ENCODE measurements at places on chromosomes 1 and 21.
A peak's percentile ranks its signal among the peaks of the same experiment; 100 is the strongest.

DNA sequence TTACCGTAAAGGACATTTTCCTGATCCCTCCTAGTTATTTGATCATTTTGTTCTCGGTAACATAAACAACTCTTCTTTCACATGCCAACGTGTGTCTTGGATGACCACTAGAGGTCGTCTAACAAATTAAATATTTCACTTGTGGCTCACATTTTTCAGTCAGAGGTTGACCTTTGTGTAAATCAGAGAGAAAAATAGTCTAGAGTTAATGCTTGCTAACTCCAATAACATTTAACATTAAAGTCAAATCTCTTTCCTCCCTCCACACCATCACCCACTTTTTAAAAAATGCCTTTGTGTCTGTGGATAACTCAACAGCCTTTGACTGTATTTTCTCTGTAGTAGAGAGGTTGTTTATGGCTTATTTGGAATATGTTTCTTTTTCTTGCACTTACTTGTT is 220.5 kb upstream of the B3GALT2 start:
- peak; percentile 79 for DNase-seq

DNA sequence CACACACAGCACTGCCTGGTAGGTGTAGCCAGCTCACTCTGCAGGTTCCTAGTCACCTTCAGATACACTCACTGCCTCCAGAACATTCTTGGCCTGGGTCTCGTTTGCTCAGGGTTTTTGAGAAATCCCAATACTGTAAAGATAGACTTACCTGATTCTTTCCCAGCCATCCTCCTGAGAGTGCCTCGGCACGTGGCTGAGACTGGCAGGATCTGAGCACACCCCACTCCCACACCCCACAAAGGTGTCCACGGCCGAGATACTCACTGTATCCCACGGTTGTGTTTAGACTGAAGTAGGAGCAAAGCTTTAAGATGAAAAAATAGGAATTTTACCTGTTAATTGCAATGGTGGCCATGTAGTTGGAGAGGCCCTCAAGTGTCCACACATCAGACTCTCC is 33.4 kb downstream of the SNAP47 start:
- DNase-seq: no peak

DNA sequence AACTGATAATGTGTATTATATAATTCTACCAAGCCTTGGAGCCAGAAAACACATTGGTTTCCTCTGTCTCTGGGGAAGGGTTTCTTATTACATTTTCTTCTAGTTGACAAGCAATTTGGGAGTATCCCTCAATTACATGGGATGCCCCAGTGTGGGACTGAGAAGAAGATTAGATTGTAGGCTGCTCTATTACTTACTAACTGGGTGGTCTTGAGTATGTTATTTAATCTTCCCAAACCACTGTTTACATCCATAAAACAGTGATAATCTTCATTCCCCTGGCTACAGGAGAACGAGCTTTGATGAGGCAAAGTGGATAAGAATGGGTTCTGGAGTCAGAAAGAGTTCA is 105.8 kb downstream of the TSEN15 start:
- no peak for DNase-seq

GRCh38 chr21:29800056-29800455 is 139.7 kb downstream of the GRIK1 start:
- no peak for DNase-seq

DNA sequence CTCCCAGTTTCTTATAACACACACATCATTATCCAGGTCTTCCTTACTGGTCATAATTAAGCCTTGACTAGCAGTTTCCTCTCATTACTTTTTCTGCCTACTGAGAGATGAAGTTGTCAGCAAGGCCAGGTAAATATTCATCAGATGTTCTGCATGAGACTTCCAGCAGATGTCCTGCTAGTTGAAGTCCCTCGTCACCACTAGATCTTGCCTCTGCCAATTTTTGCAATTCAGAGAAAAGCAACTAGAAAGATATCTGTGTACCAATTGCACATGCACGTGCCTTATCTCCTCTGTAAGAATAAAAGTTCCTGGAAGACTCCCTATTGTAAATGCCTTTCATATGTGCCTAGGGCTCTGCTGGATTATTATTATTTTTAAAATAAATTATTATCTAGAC is 18.3 kb downstream of the ACKR1 start:
- no peak for DNase-seq

- peak; percentile 76 for DNase-seq
Observed at GRCh38 chr1:177945943-177946650, 23.8 kb downstream of the SEC16B start.

- no peak for DNase-seq
Observed at GRCh38 chr1:221837896-221838295, 96.0 kb upstream of the DUSP10 start.

GRCh38 chr1:78214334-78214733 is 168.6 kb downstream of the GIPC2 start:
- no peak for DNase-seq

DNA sequence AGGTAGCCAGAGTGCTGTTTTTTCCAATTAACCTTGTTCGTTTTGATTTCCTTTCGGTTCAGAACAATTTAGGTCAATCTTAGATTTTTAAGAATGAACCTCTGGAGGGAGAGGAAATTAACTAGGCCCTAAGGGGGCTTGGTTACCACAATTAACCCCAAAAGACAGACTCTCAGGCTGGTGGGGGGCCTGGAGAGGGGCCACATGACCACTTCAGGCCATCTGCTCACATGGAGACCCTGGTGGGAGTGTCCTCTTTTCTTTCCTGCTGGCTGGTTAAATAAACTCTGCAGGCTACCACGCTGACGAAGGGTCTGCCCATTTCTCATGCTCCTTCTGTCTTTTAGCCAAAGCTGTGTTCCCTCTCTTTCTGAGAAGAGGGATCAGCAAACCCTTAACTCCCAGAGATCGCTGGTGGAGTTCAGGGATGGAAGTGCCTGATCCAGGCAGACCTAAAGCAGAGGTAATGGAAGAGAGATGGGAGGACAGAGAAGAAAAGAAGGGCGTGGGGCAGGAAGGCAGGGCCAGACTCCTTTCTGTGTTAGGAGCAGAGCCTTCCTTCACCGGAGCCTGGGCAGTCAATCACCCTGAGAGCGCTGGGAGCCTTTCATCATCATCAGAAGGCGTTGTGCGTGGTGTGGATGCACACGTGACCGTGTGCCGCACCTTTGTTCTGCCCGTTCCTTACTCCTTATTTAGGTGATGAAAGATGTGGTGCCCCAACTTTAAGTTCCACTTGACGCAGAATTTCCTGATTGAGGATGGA is 58.5 kb downstream of the KIF26B start:
- no peak for DNase-seq

DNA sequence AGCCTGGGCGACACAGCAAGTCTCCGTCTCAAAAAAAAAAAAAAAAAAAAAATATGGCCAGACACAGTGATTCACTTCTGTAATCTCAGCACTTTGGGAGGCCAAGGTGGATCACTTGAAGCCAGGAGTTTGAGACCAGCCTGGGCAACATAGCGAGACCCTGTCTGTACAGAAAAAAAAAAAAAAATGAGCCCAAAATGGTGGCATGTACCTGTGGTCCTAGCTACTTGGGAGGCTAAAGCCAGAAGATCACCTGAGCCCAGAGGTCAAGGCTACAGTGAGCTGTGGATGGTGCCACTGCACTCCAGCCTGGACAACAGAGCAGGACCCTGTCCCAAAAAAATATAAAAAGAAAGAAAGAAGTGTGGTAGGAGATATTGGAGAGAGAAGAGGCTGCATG is 1.7 kb upstream of the TESK2 start:
- DNase-seq: no peak

GRCh38 chr1:247386217-247386616 is 29.8 kb upstream of the NLRP3 start:
- no peak for DNase-seq

- no peak for DNase-seq
Observed at GRCh38 chr1:36084497-36085115, 712 bp downstream of the TEKT2 start.

DNA sequence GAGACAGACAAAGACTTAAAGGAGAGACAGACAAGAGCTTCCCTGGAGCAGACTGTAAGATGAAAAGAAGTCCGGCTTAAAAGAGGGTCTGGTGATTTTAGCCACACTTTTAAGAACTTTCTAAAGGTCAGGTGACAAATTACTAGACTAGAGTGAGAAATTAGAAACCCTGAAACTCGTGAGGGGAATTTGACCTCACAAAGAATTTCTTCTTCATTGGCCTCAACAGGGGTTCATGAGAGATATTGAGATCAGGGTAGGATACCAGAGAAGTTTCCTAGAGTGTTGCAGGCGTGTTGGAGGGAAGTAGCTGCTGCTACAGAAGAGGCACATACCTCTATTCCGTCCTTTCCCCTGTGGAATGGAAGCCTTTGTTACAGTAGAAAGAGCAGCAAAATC is 884.4 kb downstream of the KCNT2 start:
- no peak for DNase-seq

- no peak for DNase-seq
Observed at GRCh38 chr1:67696708-67697107, 11.7 kb downstream of the GADD45A start.

- DNase-seq: no peak
Observed at GRCh38 chr1:161531986-161532643, 7.8 kb downstream of the HSPA6 start.

DNA sequence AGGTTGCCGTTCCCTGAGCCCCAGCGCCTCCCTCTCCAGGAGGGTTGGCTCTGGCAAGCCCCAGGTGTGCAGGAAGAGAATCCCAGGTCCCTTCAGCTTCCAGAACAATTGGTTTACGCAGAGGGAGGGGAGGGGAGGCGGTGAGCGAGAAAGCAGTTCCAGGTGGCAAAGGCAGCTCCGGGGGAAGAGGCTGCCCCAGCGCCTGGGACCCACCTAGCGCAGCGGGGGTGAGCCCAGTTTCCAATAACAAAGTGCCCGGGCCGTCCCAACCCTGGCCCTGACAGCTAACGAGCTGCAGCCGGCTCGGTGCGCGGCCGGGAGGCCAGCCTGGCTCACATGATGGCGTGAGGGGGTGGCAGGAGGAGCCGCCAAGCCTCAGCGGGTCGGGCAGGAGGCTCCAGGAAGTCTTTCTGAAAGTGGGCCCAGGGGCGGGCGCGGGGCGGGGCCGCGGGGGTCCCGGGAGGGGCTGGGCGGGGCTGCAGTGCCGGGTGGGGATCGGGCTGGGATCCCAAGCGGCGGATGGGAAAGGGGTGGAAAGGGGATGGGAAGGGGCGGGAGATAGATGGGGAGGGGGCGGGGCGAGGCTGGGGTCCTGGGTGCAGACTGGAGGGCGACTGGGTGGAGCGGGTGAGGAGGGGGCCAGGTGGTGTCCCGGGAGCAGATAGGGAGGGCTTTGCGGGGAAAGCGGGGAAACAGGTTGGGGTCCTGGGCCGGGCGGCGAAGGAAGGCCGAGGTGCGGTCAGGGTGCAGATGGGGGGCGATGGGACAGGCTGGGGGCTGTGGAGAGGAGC is 22.8 kb downstream of the DHRS3 start:
- peak; percentile 88 for DNase-seq

DNA sequence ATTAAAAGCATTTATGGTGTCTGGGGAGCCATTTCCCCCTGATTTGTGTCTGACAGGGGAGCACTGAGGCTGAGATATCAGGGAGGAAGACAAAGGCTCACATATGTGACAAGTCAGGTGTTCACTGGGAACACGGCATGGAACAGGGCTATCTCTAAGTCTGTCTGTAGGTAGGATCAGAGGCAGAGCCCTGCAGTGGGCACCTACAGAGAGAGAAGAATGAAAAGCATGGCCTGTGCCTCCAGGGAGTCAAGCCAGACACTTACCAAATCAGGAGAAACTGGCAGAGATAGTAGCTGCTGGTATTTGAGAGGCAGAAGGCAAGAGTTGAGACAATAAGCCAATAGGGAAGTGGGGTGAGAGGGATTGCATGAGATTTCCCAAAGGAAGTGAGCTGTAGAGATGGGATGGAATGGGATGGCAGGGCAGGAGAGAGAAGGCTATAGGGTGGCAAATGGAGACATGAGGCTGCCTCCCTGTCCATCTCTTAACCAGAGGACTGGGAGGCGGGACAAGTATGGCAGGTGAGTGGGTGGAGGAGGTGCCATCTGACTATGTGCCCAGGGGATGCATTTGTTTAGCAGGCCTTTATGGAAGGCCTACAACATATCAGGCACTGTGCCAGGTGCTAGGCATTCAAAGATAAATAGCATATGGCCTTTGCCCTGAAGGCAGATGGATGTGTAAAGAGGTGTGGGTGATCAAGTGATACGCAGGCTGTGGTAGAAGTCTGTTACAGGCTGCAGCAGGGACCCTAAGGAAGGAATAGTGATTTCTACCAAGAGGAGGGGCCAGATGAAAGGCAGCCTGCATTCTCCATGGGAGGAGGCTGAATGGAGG is 136.2 kb upstream of the IPO9 start:
- no peak for DNase-seq

- DNase-seq: no peak
Observed at GRCh38 chr1:84214115-84214956, 70.3 kb downstream of the PRKACB start.

DNA sequence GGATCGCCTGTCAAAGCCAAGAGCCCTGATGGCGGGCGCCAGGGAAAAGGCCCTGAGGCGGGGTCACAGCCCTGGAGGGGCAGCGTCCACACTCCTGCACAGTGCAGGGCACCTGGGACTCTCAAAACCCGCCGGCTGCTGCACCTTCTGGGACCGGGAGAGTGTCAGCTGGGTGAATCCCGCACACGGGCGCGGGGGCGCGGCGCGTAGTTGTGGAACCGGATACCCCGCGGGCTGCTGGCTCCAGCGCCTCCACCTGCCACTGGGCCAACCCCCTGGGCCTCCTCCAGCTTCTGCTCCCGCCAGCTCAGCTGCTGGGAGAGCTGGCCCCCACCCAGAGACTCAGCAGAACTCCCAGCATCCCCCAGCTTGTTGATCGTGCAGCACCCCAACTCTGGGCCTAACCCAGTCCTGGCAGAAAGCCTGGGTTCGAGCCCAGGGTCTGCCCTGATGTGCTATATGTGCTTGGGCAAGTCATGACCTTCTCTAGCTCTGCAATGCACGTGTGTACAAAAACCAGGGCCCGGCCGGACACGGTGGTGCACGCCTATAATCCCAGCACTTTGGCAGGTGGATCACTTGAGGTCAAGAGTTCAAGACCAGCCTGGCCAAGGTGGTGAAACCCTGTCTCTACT is 33.8 kb downstream of the NECAP2 start:
- no peak for DNase-seq

DNA sequence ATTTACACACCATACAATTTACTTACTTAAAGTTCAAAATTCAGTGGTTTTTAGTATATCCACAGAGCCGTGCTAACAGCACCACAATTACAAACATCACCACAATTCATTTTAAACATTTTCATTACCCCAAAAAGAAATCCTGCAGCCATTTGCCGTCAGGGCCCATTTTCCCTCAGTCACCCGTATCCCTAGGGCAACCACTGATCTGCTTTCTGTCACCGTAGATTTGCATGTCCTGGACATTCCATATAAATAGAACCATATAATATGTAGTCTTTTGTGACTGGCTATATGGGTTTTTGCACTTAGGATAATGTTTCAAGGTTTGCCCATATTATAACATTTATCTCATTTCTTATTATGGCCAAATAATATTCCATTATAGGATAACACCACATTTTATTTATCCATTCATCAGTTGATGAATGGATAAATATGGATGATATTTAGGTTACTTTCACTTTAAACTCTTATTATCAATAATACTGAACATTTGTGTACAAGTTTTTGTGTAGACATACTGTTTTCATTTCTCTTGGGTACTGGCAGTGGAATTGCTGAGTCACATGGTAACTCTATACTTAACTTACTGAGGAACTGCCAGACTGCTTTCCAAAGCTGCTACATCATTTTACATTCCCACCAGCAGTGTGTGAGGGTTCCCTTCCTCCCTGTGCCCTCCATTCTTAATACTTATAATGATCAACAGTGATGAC is 68.9 kb downstream of the ST3GAL3 start:
- peak; percentile 77 for DNase-seq
